ENCODE measurements at places on chromosomes 13 and 19.

DNA sequence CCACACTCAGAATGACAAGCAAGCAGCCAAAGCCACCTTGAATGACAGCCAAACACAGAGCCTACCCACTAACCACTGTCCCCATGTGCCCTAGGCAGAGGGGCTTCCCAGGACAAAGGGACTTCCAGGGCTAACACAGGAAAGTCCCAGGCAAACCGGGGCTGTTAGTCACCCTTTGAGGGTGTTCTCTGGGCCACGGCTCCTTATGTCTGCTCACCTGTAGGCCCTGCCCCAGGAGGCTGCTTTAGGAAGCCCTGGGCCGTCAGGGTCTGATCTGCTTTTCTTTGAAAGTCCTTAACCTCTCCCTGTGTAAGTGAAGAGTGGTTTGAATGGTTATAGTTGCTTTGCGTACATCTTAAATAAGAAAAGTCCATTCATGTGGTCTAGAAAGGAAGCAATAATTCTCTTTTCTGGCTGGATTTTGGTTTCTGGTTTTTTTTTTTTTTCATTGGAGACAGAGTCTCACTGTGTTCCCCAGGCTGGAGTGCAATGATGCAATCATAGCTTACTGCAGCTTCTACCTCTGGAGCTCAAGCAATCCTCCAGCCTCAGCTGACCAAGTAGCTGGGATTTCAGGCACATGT lies 161.4 kb downstream of the EFNB2 start:
- no peak for DNase-seq

DNA sequence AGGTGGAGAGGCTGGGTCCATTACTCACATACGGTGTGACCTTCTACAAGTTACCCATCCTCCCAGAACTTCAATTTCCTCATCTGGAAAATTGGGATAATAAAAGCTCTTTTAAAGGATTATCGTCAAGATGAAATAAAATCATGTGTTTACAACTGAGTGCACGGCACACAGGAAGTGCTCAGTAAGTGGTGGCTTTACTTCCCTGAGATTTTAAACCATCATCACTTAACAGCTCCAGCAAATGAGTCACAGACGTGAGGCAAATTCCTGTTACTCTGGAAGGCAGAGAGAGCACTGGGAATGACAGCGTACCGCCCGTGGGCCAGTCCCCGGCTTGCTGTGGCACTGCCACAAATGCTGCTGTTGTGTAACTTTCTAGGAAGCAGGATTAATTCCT lies 64.1 kb downstream of the MRPL57 start:
- DNase-seq = no peak

DNA sequence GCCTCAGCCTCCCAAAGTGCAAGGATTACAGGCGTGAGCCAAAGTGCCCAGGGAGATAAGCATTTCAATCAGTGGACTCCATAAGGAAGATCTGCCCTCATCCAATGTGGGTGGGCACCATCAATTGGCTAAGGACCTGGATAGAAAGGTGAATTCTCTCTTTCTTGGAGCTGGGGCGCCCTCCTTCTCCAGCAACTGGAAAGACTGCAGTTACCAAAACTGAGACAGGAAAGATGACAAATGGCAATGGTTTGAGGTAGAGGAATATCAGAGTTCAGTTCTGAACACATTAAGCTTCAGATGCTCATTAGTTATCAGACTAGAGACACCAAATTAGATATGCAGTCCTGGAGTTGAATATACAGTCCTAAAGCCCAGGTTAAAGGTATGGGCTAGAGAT lies 10.5 kb upstream of the ELF1 start:
- DNase-seq = peak; percentile 44

DNA sequence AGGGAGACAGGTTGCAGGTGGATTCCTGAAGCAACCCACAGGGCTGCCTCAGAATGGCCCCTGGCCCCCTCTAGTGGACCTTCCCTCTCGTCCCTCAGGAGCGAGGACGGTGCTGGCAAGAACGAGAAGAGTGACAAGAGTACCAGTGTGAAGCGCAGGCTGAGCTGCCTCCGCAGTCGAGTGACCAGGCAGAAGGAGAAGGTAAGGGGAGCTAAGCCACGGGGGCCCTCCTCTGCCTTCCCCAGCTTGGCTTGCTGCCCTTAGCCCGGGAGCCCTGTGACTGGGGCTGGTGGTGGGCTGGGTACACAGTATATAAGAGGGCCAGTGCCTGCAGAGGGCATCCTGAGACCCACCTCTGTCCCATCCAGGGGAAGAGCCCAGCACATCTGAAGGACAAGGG lies 34.0 kb downstream of the ARHGEF18 start:
- no peak for DNase-seq

- no peak for DNase-seq
Observed at GRCh38 chr19:37997911-37998344, 90.9 kb downstream of the SIPA1L3 start.

Measured in CD4-positive, alpha-beta T cell treated with Interleukin-17A for 4 hours (primary cell).